ENCODE measurements at places on chromosomes 11 and 22. TPM values are rescaled to one million over a fixed set of nuclear protein-coding genes. Genes with fewer than 3 reads are reported as not detected.

Gene C11orf52
- 1.5 TPM for polyA plus RNA-seq

Gene TYR
- polyA plus RNA-seq, result not detected

DNA sequence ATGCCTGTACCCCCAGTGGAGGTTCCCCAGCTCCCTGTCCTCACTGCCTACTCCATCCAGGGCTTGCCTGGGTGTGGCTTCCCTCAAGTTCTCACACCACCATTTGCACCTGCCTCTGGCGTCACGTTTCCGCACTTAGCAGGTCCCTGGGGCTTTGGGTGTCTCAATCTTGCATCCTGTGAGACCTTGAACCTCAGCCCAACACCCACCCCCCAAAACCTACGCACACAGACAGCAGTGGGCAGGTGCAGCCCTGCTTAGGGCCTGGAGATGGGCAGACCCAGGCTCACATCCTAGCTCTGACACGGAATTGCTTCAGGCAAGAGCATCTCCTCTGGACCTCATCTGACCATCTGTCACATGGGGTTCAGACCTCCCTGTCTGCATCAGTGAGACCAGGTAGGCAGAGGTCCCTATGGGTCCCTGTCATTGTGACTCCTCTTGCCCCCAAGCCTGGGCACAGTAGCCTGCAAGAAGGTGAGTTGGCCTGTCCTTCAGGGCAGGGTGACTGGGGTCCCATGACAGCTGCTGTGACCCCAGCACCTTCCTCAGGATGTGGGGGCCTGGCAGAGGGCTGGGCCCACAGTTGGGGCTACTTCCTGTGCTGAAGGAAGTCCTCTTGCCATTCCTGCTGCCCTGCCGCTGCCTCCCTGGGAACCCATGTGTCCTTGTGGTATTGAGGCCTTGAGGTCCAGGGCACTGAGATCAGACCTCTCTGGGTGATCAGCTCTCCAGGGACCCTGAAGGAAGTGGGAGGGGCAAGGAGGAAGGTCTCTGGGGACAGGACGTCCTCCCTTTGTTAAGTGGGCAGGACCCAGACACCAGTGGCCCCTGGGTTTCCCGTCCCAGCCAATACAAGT is 2.0 kb downstream of the SIPA1 start:
- DNase-seq, result no peak

DNA sequence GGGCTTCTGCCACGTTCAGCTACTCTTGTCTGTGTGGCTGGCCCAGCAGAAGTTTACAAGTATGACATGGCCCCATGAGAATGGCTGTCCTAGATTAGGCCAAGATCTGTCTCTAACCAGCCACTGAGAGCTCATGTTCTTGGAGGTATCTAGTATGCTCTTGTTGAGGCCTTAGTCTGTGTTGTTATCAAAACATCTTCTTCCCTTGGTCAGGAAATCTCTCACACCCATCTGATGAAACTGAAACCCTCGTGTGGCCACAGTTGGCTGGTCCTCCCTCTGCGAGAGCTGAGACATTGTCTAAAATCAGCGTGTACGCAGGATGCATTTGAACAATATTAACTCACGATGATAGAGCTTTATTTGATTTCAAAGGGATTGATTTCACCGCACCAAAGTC is 109.0 kb upstream of the NNMT start:
- DNase-seq, result no peak

DNA sequence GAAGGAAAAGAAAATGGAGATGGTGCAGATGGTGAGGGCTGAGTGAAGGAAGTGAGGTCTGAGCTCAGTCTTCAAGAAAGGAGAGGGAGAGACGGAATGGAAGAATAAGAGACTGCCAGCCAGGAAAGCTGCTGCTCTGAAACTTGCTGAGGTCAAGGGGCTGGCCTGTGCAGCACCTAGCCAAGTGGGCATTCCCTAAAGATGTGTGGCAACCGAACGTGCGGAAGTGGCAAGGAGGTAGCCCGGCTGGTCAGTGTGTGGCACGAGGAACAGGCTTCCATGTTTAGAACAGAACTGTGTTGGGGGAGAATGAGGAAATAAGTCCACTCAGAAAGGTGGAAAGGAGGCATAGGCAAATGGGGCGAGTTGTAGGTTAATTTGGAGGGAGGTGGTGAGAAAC is 7.6 kb upstream of the IGSF9B start:
- no peak for DNase-seq

- DNase-seq, result no peak
These were observed 11.5 kb downstream of the CLMP start for GRCh38 chr11:123183391-123184099.

All from muscle of back (tissue), 13 donors.